ENCODE measurements at places on chromosomes 1 and 21.

DNA sequence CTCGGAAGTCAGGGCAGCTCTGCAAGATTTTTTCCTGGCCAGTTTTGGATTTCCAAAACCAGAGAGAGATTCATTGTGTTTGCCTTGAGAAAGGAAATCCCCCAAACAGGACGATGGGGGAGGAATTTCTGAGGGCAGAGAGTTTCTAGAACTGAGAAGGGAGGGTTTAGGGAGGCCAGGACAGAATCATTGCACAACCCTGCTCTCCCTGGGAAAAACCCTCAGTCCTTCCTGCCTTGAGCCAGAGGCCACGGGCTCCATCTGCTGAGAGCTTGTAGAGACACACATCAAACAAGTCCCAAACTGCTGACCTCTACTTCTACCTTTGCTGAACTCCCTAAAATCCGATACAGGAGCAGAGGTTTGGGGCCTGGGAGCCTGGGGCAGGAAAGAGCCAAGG is 99.7 kb downstream of the NMNAT2 start:
- peak; percentile 82 for DNase-seq

DNA sequence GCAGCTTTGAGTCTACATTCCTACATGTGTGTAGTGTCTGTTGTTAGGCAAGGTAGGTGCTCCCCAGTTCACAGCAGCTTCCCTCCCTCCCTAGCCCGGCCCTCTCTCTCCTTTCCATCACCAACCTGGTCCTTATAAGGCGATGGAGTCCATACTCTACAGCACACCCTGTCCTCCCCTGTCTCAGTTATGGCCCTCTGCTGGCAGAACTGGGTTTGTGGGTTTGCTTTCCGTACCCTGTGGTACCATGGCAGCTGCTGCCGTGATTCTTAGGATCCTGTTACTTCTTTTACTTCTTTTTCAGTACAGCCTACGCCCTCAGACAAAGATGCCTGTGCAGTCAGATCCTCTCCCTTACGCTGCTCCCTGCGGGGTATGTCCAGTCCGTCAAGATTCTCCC is 31.7 kb downstream of the AK5 start:
- DNase-seq, result peak; percentile 9

DNA sequence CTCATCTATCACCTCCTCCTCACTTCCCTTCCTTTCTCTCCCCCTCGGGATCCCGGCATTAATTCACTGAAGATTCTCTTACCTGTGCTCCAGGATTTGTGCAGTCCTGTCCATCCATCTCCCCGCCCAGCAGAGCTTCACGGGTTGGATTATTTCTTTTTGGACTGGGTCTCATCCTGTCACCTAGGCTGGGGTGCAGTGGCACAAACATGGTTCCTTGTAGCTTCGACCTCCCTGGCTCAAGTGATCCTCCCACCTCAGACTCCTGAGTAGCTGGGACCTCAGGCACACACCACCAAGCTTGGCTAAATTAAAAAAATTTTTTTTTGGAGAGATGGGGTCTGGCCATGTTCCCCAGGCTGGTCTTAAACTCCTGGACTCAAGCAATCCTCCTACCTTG is 12.3 kb upstream of the CSF3R start:
- DNase-seq, result no peak

DNA sequence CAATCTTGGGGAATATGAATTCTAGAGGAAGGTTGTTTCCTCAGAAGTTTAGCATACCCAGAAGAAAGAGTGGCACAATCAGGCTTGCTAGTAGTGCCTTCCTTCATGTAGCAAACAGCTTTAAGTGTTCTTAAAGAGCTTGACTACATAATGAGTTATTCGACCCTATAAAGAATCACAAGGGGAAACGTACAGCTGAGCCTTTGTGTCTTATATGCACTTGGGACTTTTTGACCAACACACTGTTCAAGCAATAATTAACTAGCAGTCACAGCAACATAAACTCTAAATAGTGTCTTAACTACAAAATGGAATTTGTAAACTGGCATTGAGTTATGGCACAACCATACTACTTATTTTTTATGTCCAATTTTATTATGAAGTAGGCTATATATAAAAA is 86.1 kb downstream of the TTLL7 start:
- DNase-seq, result no peak

GRCh38 chr21:32794644-32795079 is 23.1 kb upstream of the PAXBP1 start:
- DNase-seq, result no peak

- no peak for DNase-seq
These were observed 105.5 kb upstream of the TARDBP start for GRCh38 chr1:10906866-10907519.

DNA sequence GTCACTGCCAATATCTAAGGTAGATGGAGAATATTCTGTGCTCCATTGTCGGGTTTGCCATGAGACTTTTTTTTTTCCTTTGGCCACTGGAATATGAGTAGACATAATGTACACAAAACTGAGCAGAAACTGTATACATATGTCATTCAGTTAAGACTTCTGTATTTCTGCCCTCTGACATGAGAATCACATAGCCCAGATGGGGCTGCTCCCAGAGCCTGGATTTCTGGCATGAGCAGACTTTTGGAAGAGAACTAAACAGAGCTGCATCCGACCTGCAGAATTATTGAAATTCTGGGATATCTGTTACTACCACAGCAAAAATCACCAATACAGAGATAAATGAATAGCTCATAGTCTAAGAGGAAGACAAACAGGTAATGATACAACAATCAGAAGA is 62.3 kb downstream of the DAB1 start:
- no peak for DNase-seq

DNA sequence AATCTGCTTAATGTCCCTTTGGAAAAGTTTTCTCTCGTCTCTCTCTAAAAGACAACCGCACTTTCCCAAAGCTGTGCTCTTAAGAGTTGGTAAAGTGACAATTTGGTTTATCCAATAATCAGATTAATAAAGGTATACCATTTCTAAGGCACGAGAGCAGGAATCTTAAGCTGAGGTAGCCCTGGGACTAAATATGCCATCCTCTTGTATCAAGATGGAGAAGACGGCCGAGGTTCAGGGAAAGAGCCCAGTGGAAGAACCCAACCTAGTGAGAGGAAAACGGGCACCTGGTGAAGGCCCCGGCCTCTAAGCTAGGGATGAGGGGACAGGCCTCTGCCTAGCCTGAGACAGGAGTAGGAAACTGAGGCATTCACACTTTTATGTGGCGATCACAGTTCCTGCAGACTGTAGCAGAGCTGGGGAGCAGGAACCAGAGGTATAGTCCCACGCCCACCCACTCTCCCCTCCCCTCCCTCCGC is 334 bp upstream of the SARS1 start:
- DNase-seq, result no peak

DNA sequence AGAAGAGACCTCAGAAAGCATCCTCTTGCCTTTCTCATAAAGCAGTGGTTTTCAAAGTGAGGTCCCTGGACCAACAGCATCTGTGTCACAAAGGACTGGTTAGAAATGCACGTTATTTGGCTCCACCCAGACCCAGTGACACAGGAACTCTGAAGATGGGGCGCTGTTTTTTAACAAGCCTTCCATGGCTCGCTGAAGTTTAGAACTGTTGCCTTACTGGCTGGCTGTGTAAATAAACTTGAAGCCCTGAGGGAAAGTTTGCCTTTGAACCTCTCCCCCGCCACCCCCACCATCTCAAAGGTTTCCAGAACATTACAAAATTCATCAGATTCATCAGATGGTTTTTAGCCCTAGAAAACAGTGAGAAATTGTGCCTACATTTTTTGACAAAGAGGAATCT is 21.8 kb upstream of the IKBKE start:
- no peak for DNase-seq

GRCh38 chr1:2300851-2301606 is 72.9 kb downstream of the SKI start:
- no peak for DNase-seq

- DNase-seq, result peak; percentile 6
These were observed 2.5 kb upstream of the OLFML3 start for GRCh38 chr1:113976609-113977278.

GRCh38 chr1:163069142-163069541 is at the start of gene RGS4:
RGS4 (plus strand) TSS chr1:163069361; CDS start chr1:163069485, 124 bp downstream.
- peak; percentile 57 for DNase-seq

GRCh38 chr1:85585799-85586198 is 5.2 kb downstream of the CCN1 start:
- no peak for DNase-seq

Data from HTR-8/SVneo (cell line).